ENCODE measurements at places on chromosomes 6 and 20. TPM values are rescaled to one million over a fixed set of nuclear protein-coding genes. Genes with fewer than 3 reads are reported as not detected.
A peak's percentile ranks its signal among the peaks of the same experiment; 100 is the strongest.

- no peaks in the 10 kb centered on the region for H3K36me3 ChIP-seq
- no peak for DNase-seq
- H3K4me1 ChIP-seq: peaks cover 46% of the 10 kb centered on the region
- H3K27me3 ChIP-seq: no peaks in the 10 kb centered on the region
- no peak overlapping the region for H3K4me3 ChIP-seq
- peak overlapping the region; percentile 92 for H3K27ac ChIP-seq
Measured at GRCh38 chr6:46521464-46521971, 30.3 kb upstream of the RCAN2 start.

DNA sequence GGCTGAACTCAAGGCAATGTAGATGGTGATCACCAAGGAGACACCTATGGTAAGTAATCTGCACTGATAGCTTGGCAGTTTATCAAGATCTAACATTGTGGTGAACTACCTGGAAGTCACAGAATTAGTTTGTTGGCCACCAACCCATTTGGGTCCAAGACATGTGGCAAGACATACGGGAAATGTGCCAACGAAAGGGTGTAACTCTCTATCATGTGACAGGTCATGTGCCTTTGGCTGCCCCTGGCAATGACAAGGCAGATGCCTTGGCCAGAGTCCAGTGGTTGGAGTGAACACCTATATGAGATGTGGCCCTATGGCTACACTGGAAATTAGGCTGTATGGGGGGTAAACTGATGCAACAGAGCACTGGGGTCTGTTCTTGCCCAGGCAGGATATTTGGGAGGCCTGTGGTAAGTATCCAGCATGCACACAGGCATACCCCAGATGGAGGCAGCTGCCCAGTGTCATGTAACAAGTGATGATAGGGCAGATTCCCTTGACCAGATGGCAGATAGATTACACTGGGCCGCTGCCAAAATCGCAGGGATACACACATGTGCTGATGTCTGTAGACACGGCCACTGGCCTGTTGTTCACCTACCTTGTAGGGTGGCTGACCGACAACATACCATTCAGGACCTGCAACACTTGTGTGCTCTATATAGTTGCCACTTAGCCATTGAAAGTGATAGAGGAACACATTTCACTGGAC lies 35.5 kb upstream of the HSF2 start:
- no peaks in the 10 kb centered on the region for H3K4me1 ChIP-seq
- no peak overlapping the region for H3K27ac ChIP-seq
- H3K27me3 ChIP-seq: peaks cover 28% of the 10 kb centered on the region
- no peaks in the 10 kb centered on the region for H3K36me3 ChIP-seq
- no peak for DNase-seq
- no peak overlapping the region for H3K4me3 ChIP-seq

DNA sequence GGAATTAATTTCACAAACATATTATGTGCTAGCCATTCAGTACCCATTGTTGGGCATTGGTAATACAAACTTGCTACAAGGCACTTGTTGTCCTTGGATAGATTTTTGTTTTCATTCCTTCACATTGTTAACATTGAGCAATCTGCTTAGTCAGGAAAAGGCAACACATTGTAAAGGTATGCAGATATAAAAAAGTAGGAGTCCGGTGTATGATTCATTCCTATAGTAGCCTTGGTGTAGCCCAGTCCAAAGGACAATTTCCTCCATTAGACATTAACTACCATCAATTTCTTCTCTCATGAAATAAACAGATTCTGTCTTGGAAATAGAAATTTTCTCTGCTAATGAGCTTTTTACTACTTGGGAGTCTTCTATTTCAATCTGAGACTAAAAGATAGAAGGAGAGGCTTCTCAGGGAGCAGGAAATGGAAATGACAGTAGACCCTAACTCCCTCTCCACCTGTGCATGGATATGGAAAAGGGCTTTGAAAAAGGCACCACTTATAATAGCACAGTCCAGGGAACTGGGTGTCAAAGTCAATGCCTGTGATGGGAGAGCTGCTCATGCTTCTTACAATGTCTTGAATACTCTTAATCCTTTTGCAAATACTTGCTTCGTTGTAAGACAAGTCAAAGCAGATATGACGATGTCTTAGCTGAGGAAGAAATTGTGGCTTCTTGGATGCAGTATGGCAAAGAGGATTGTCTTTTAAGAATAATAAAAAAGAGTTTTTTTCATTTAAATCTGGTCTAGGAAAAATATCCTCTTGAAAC lies 369.4 kb upstream of the CITED2 start:
- H3K27me3 ChIP-seq: no peaks in the 10 kb centered on the region
- H3K27ac ChIP-seq: peak overlapping the region; percentile 71
- DNase-seq: no peak
- no peaks in the 10 kb centered on the region for H3K36me3 ChIP-seq

- no peaks in the 10 kb centered on the region for H3K36me3 ChIP-seq
- H3K4me1 ChIP-seq: no peaks in the 10 kb centered on the region
- no peak overlapping the region for H3K27ac ChIP-seq
Measured at GRCh38 chr6:155832596-155832995, 377.0 kb upstream of the NOX3 start.

GRCh38 chr6:43913375-43914271 lies 143.6 kb downstream of the VEGFA start:
- H3K4me3 ChIP-seq: no peak overlapping the region
- H3K36me3 ChIP-seq: no peaks in the 10 kb centered on the region
- H3K4me1 ChIP-seq: peaks cover 39% of the 10 kb centered on the region
- no peak for DNase-seq

- H3K27me3 ChIP-seq: peaks cover 10% of the 10 kb centered on the region
- no peak for DNase-seq
- H3K36me3 ChIP-seq: no peaks in the 10 kb centered on the region
- no peak overlapping the region for H3K27ac ChIP-seq
- H3K4me1 ChIP-seq: no peaks in the 10 kb centered on the region
- no peak overlapping the region for H3K4me3 ChIP-seq
Measured at GRCh38 chr20:40111282-40111681, 577.8 kb downstream of the MAFB start.

GRCh38 chr6:170129691-170130171 lies 161.1 kb downstream of the DLL1 start:
- peak; percentile 93 for DNase-seq
- H3K4me1 ChIP-seq: peaks cover 6% of the 10 kb centered on the region
- no peaks in the 10 kb centered on the region for H3K36me3 ChIP-seq
- peaks cover 14% of the 10 kb centered on the region for H3K27me3 ChIP-seq
- peak overlapping the region; percentile 77 for H3K27ac ChIP-seq

- no peaks in the 10 kb centered on the region for H3K36me3 ChIP-seq
- peak; percentile 64 for DNase-seq
- no peaks in the 10 kb centered on the region for H3K27me3 ChIP-seq
- H3K27ac ChIP-seq: no peak overlapping the region
Measured at GRCh38 chr20:35297740-35298139, 5.5 kb upstream of the FAM83C start.

GRCh38 chr20:57663241-57663640 lies 43.0 kb upstream of the ZBP1 start:
- no peaks in the 10 kb centered on the region for H3K27me3 ChIP-seq
- peaks cover 36% of the 10 kb centered on the region for H3K4me1 ChIP-seq
- H3K4me3 ChIP-seq: no peak overlapping the region

DNA sequence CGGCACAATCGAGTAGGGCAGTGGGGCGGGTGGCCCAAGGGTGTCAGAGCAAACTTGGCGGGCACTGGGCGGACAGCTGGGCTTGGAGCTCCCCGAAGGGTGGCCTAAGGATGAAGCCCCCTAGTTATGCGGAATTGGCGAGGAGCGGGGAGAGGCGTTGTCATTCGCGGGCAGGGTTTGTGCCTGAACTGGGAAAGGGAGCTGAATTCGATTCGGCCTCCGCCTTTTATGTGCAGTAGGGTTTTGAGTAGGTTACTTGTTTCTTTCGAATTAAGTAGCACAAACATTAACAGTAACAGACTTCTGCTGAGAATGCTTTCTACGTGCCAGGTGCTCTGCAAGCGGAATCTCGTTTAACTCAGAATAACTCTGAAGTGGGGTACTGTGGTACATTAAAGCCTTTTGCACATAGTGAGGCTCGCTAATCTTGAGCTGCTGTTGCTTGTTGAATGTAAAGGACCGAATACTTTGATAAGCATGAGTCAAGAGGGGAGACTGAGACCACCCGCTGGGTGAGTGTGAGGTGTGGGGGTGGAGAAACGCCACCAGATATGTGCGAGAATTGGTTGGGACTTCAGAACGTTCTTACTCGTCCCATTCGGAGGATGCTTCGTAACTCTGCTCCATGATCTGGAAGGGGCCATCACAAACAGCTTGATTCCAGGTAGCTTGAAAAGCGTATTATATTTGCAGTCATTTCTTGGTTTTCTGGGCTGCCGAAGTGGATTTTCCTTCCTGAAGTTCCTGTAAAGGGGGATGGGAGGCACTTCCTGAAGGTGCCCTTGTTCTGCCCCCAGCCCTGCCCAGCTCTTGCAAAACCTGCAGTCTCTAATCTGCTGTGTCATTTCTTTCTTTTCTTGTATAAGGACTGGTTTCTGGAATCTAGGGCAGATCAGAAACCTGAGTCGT lies 833 bp downstream of the RAB5IF start:
- no peaks in the 10 kb centered on the region for H3K27me3 ChIP-seq
- DNase-seq: no peak
- H3K4me3 ChIP-seq: peak overlapping the region; percentile 89
- H3K4me1 ChIP-seq: peaks cover 23% of the 10 kb centered on the region
- H3K36me3 ChIP-seq: peaks cover 3% of the 10 kb centered on the region

DNA sequence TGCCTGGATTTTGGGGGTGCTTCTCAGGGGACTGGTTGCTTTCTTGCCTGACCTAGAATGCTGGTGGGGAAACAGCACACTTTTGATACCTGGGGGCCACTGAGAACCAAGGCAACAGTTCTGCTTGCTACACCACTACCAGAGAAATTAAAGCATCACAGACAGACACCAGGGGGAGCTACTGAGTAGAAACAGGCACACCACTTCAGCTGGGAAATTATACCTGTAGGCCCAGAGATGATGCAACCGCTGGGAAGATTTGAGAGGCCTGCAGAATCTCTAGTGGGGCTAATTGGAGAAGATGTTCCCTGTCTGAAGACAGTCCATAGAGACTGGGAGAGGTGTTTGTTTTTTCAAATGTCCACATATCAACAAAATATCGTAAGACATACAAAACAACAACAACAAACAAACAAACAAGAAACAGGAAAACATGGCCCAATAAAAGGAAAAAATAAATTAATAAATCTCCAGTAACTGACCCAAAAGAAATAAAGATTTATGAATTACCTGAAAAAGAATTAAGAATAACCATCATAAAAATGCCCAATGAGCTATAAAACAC lies 129.4 kb upstream of the RIN2 start:
- H3K4me3 ChIP-seq: no peak overlapping the region
- no peak for DNase-seq
- peaks cover 2% of the 10 kb centered on the region for H3K36me3 ChIP-seq
- H3K27me3 ChIP-seq: peaks cover 4% of the 10 kb centered on the region

- H3K4me3 ChIP-seq: no peak overlapping the region
- DNase-seq: no peak
- no peaks in the 10 kb centered on the region for H3K27me3 ChIP-seq
- no peaks in the 10 kb centered on the region for H3K4me1 ChIP-seq
Measured at GRCh38 chr6:104754788-104755409, 104.8 kb downstream of the HACE1 start.

KIFC1 gene
- 8.1 TPM for total RNA-seq

FAM83C gene
- not detected for total RNA-seq

CENPQ gene
- total RNA-seq: 6.5 TPM

GTSF1L gene
- total RNA-seq: not detected

B3GAT2 gene
- 0.02 TPM for total RNA-seq

SYNE1 gene
- 182 TPM for total RNA-seq

BPIFA1 gene
- not detected for total RNA-seq

SUPT3H gene
- total RNA-seq: 10.7 TPM
